Ovary (tissue), 10 donors: ENCODE measurements at places on chromosomes 1 and 21. TPM values are rescaled to one million over a fixed set of nuclear protein-coding genes. Genes with fewer than 3 reads are reported as not detected.

Gene MASP2
- total RNA-seq, result not detected

Gene PADI3
- not detected for total RNA-seq

Gene BACE2
- 27.9 TPM for total RNA-seq

Gene PDE9A
- 6.9 TPM for total RNA-seq

Gene PTCH2
- 21.2 TPM for total RNA-seq

Gene TUFT1
- total RNA-seq, result 10.1 TPM

Gene AURKAIP1
- total RNA-seq, result 63.7 TPM

Gene KIF14
- total RNA-seq, result 0.40 TPM

Gene ADAMTS4
- 72.4 TPM for total RNA-seq

Gene FASLG
- 0.34 TPM for total RNA-seq

Gene FABP3
- 39.3 TPM for total RNA-seq

Gene OR2L2
- total RNA-seq, result 0.17 TPM

Gene RHOU
- total RNA-seq, result 35.6 TPM

Gene OR2T4
- not detected for total RNA-seq

Gene SLAMF9
- not detected for total RNA-seq

Gene CEPT1
- 31.5 TPM for total RNA-seq

Gene TPTE
- not detected for total RNA-seq

Gene SYNC
- 12.6 TPM for total RNA-seq

Gene ATP1A1
- 279 TPM for total RNA-seq

Gene LCE3E
- total RNA-seq, result not detected

Gene OVAAL
- total RNA-seq, result not detected

Gene GLMP
- total RNA-seq, result 20.2 TPM

Gene CALML6
- total RNA-seq, result 0.13 TPM

Gene MIXL1
- total RNA-seq, result not detected

Gene OR2M3
- not detected for total RNA-seq

Gene SELP
- total RNA-seq, result 0.68 TPM

Gene C1orf87
- total RNA-seq, result 0.72 TPM

Gene SLC16A4
- 14.5 TPM for total RNA-seq

Gene KRTAP19-4
- not detected for total RNA-seq

Gene PDPN
- total RNA-seq, result 17.6 TPM

Gene AJAP1
- 20.8 TPM for total RNA-seq

Gene EXO1
- total RNA-seq, result 0.84 TPM

Gene ZNF691
- 10.0 TPM for total RNA-seq

Gene LCE2C
- total RNA-seq, result not detected

Gene VANGL2
- 5.6 TPM for total RNA-seq

Gene FBXO44
- total RNA-seq, result 15.0 TPM

Gene TIPRL
- total RNA-seq, result 13.9 TPM

Gene FAM72A
- total RNA-seq, result 2.0 TPM

Gene IQCC
- 2.4 TPM for total RNA-seq

Gene CYP4A11
- not detected for total RNA-seq

Gene GBP5
- total RNA-seq, result 1.7 TPM

Gene SH2D1B
- not detected for total RNA-seq

Gene PRELP
- total RNA-seq, result 74.8 TPM

Gene LGR6
- 3.9 TPM for total RNA-seq

Gene RUNX3
- total RNA-seq, result 0.83 TPM

Gene ARHGAP29
- 15.9 TPM for total RNA-seq

Gene TNN
- total RNA-seq, result not detected

Gene BMP8B
- not detected for total RNA-seq

Gene PHTF1
- 11.9 TPM for total RNA-seq

Gene TNFRSF18
- not detected for total RNA-seq

Gene PCBP3
- total RNA-seq, result 9.6 TPM

Gene MYOG
- total RNA-seq, result not detected

Gene GJA9
- not detected for total RNA-seq

Gene HIVEP3
- 3.7 TPM for total RNA-seq

Gene S100A8
- total RNA-seq, result 9.1 TPM

Gene FALEC
- not detected for total RNA-seq

Gene IGSF3
- total RNA-seq, result 1.8 TPM

Gene KRTCAP2
- 170 TPM for total RNA-seq

Gene PPIAL4G
- not detected for total RNA-seq
